ENCODE measurements at places on chromosomes 2 and 18. TPM values are rescaled to one million over a fixed set of nuclear protein-coding genes. Genes with fewer than 3 reads are reported as not detected.

DNA sequence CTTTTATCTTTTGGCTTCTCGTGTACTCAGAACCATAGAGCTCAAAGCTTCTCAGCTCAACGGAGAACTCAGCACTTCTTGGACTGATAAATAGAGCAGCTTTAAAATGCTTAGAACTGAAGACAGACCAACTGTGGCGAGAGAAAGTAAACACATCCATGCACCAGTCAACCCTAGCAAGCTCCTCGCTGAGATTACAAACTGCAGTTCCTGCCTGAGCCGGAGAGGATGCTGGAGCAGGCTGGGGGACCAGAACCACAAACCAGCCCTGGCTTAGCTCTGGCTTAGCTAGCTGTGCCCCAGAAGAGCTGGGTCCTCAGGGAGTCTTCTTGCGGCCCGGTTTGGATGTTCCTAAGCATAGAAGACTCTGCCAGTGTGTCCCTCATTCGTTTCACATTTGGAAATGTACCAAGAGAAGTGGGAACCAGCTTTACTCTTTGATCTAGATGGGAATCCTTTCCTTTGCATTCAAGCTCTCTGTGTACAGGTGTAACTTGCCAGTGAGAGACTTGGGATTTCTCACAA is 5.6 kb downstream of the PAX8 start:
- no peaks in the 10 kb centered on the region for H3K36me3 ChIP-seq
- DNase-seq, result peak; percentile 57
- peaks cover 6% of the 10 kb centered on the region for H3K4me1 ChIP-seq
- H3K27me3 ChIP-seq, result peaks cover 20% of the 10 kb centered on the region
- H3K4me3 ChIP-seq, result no peak overlapping the region
- no peak overlapping the region for H3K27ac ChIP-seq

- no peak overlapping the region for H3K27ac ChIP-seq
- peaks cover 3% of the 10 kb centered on the region for H3K4me1 ChIP-seq
- H3K36me3 ChIP-seq, result no peaks in the 10 kb centered on the region
- H3K27me3 ChIP-seq, result peaks cover 2% of the 10 kb centered on the region
These were observed 28.8 kb upstream of the TMEM177 start for GRCh38 chr2:119650206-119650605.

- H3K4me1 ChIP-seq, result peaks cover 76% of the 10 kb centered on the region
- H3K27me3 ChIP-seq, result no peaks in the 10 kb centered on the region
- no peak for DNase-seq
- peaks cover 24% of the 10 kb centered on the region for H3K36me3 ChIP-seq
These were observed 21.5 kb downstream of the B3GNT2 start for GRCh38 chr2:62217421-62217820.

PTRHD1 gene
- total RNA-seq, result 36.0 TPM

GRCh38 chr2:8462280-8462679 is 219.6 kb upstream of the ID2 start:
- H3K4me3 ChIP-seq, result no peak overlapping the region
- no peak for DNase-seq
- no peaks in the 10 kb centered on the region for H3K27me3 ChIP-seq
- H3K36me3 ChIP-seq, result peaks cover 4% of the 10 kb centered on the region
- H3K27ac ChIP-seq, result no peak overlapping the region

- H3K36me3 ChIP-seq, result no peaks in the 10 kb centered on the region
- DNase-seq, result peak; percentile 11
- H3K4me1 ChIP-seq, result peaks cover 8% of the 10 kb centered on the region
- H3K27me3 ChIP-seq, result peaks cover 16% of the 10 kb centered on the region
These were observed 618 bp upstream of the LYPD1 start for GRCh38 chr2:132670496-132671150.

DNA sequence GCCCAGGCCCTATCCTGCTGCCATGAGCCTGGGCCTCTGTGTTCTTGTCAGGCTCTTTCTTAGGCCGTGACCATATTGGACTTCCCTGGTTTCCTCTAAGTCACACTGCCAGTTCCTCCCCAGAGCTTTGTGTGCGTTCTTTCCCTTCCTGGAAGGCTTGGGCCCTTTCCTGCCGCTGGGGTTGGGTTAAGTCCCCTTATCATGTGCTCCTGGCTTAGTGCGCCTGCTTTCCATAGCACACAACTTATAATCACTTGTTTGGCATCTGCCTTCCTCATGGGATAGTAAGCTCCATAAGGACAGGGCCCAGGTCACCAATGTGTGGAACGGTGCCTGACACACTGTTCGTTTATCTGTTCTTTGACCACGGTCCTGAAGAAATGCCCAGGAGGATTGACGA is 31.3 kb downstream of the NIFK start:
- H3K27me3 ChIP-seq, result peaks cover 2% of the 10 kb centered on the region
- H3K36me3 ChIP-seq, result peaks cover 4% of the 10 kb centered on the region
- no peak overlapping the region for H3K4me3 ChIP-seq
- H3K27ac ChIP-seq, result peak overlapping the region; percentile 52
- DNase-seq, result no peak
- peaks cover 9% of the 10 kb centered on the region for H3K4me1 ChIP-seq

GRCh38 chr2:98026927-98027522 is 31.3 kb upstream of the TMEM131 start:
- peaks cover 4% of the 10 kb centered on the region for H3K36me3 ChIP-seq
- no peak overlapping the region for H3K4me3 ChIP-seq
- H3K27ac ChIP-seq, result no peak overlapping the region
- peaks cover 3% of the 10 kb centered on the region for H3K27me3 ChIP-seq
- no peaks in the 10 kb centered on the region for H3K4me1 ChIP-seq
- no peak for DNase-seq

DNA sequence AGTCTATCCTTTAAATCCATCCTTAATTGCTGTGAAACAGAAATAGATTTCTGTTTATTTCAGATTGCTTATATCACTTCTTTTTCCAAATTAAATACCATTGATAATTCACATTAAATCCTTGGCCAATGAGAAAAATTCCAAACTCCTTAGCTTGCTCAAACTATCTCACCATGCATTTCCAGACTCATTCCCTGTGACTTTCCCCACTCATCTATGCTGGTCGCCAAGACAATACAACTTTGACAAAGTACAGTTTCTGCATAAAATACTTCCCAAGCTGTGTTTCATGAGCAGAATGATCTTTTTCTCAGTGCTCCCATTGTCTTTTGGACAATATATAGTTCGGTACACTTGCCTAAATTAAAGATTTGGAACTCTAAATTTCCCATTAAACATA is 575.6 kb downstream of the CPS1 start:
- no peaks in the 10 kb centered on the region for H3K27me3 ChIP-seq
- H3K27ac ChIP-seq, result no peak overlapping the region
- no peak for DNase-seq
- H3K4me3 ChIP-seq, result no peak overlapping the region

Data from endothelial cell (in vitro differentiated cells).